A549 treated with dexamethasone at 1 μM for 4 hours (cell line): ENCODE measurements at places on chromosomes 6 and 20. TPM values are rescaled to one million over a fixed set of nuclear protein-coding genes. Genes with fewer than 3 reads are reported as not detected.

The PHF1 gene
- total RNA-seq = 10.9 to 17.3 TPM (median 15.4 TPM) in 5 replicates

The SNX3 gene
- 72.3 to 119 TPM (median 114 TPM) in 5 replicates for total RNA-seq

The ZBTB24 gene
- 4.8 to 6.0 TPM (median 5.3 TPM) in 5 replicates for total RNA-seq

The KCNK5 gene
- total RNA-seq = 1.1 to 1.7 TPM (median 1.3 TPM) in 5 replicates

The FAM210B gene
- 9.8 to 13.1 TPM (median 11.7 TPM) in 5 replicates for total RNA-seq

The WFDC2 gene
- 0.18 TPM in 1 of 5 replicates, not detected in the others for total RNA-seq

The SULF2 gene
- 18.9 to 27.8 TPM (median 26.2 TPM) in 5 replicates for total RNA-seq

The PRELID3B gene
- total RNA-seq = 58.6 to 69.8 TPM (median 65.8 TPM) in 5 replicates

The HMGCLL1 gene
- total RNA-seq = 0.08 to 0.22 TPM (median 0.14 TPM) in 5 replicates

The CENPQ gene
- total RNA-seq = 5.5 to 7.4 TPM (median 5.8 TPM) in 5 replicates

The SEMG1 gene
- 0.05 TPM in 1 of 5 replicates, not detected in the others for total RNA-seq

The SLC17A9 gene
- total RNA-seq = 0.04 to 0.18 TPM (median 0.08 TPM) in 5 replicates

The CST5 gene
- total RNA-seq = not detected in 5 replicates

The PTPRT gene
- total RNA-seq = not detected in 5 replicates

The MROH8 gene
- total RNA-seq = 0.70 to 1.6 TPM (median 1.4 TPM) in 5 replicates

The BCLAF1 gene
- total RNA-seq = 64.8 to 100 TPM (median 87.1 TPM) in 5 replicates

The CST4 gene
- not detected in 5 replicates for total RNA-seq

The MAS1 gene
- total RNA-seq = not detected in 5 replicates

The GSTA3 gene
- not detected in 5 replicates for total RNA-seq

The QRSL1 gene
- total RNA-seq = 7.2 to 8.6 TPM (median 8.1 TPM) in 5 replicates

The OR2J3 gene
- not detected in 5 replicates for total RNA-seq
